CMK (cell line): ENCODE measurements at places on chromosomes 12 and 14.

DNA sequence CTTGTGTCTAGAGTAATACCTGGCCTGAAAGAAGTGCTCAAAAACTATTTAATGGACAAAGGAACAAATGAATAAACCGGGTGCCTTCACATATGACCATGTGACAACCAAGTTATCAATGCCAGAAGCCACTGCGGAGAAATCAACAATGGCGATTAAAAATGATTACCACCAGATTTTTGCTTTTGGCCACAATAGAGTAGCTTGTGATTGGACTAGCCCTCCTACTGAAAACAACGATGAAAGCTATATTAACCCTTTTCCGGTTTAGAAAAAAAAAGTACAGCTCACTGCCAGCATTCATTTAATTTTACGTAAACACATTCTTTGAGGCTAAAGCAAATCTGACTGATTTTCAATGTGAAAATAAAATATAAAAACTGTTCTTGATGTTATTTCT lies 41.6 kb upstream of the TTC7B start:
- DNase-seq: no peak

GRCh38 chr12:62345667-62346066 lies 85.5 kb downstream of the USP15 start:
- no peak for DNase-seq

- DNase-seq: no peak
These were observed 303.0 kb upstream of the TMEM132C start for GRCh38 chr12:127963933-127964332.

DNA sequence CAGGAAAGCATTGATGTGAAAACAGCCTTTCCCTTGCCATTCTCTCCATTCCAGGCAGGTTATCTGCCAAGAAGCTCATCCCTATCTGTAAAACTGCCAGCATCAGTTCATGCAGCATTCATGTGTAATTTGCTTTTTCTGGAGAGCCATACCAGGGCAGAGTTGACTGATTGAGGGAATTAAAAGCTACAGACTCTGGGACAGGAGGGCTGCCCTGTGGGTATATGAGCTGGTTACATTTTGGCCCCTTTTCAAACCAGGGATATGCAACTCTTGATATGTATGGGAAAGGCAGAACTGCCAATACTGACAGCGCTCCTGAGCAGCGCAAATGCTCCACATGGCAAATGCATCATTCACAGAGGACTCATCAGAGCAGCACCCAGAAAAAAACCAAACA lies 53.7 kb downstream of the SYT1 start:
- DNase-seq: no peak

- DNase-seq: no peak
These were observed 10.9 kb downstream of the TCHP start for GRCh38 chr12:109910969-109911348.

GRCh38 chr14:76329154-76329928 lies 46.6 kb upstream of the ESRRB start:
- no peak for DNase-seq

DNA sequence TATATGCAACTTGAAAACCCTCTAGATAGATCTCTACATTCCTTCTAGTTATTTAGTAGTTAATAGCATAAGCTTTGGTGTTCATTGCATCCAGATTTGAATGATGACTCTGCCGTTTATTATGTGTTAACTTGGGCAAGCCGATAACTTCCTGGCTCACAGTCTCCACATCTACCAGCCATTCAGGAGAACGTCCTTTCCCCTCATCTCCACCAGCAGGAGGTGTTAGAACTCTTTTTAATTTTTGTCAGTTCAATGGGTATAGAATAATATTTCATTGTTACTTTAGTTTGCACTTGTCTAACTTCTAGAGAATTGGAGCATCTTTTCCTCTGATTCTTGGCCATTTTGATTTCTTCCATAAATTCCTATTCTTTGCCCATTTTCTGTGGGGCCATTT lies 30.0 kb upstream of the WSCD2 start:
- no peak for DNase-seq

GRCh38 chr14:99862136-99862535 lies 68.9 kb downstream of the EML1 start:
- no peak for DNase-seq

DNA sequence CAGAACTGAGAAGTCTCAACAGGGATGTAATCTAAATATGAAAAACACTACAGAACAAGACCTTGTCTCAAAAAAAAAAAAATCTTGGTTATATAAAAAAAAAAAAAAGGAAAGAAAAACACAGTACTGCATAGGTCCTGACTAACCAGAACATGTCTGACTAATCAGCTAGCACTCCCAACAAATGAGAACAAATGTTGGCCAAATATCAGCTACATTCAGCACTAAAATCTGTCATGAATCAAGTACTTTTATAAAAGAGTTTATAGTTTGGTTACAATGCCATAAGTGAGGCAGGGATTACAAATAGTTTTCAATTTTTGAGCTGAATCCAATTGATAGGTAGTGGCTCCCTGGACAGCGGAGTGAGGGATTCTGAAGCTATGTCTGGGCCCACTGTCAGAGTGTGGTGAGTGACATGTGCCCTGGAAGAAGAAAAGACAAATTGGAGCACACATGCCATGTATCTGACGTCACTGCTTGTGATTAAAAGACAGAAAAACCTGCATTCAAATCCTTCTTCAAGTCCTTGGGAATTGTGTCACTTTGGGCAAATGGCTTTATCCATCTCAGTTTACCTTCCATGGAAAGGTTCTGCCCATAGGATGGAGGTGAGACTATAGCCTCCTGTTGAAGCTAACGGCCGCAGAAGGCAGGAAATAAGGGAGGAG lies 5.6 kb upstream of the FAM234B start:
- no peak for DNase-seq

GRCh38 chr14:94690896-94691659 lies 78.8 kb downstream of the GSC start:
- no peak for DNase-seq

DNA sequence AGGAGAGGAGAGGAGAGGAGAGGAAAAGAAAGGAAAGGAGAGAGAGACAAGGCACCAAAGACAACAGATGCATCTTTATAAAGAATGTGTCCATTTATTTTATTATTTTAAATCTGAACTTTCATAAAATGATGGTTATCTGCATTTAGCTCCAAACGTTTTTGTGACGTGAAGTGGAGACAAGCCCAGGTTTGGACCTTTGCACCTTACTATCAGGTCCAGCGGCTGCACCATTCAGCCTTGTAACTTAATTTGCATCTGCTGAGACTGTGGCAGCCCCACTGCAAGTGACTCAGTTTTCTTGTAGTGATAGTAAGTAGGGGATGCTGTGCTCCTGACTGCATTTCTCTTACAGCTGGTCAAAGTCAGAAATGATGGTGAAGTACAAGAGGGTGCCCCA lies 130.7 kb downstream of the NTF3 start:
- no peak for DNase-seq

DNA sequence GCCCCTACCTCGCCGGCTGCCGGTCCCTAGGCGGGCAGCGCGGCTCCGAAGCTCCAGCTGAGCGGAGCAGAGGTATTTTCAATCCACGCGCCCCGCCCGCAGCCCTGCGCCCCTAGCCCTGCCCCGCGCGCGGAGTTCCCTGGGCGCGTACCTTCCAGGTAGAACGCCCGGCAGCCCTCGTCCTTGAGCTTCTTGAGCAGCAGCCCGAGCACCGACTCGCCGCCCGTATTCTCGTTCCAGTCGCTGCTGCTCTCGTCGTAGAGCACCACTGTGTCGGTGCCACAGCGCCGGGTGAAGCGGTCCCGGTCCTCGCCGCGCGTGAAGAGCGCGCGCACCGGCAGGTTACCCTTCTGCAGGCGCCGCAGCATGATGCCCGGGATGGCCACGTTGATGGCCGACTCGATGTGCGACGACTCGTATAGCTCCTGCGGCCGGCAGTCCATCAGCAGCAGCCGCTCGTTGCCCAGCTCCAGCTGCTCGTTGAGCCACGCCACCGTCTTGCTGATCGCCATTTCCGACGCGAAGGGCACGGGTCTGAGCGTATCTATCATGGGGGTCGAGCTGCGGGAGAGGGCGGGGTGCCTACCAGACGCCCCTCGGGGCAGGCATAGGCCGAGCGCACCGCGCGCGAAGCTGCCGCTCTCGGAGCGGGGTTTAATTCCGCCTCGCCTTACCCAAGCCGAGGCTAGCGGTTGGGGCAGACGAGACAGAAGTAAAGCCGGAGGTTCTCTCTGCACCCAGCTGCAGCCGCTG lies 636 bp downstream of the DUSP6 start:
- no peak for DNase-seq

DNA sequence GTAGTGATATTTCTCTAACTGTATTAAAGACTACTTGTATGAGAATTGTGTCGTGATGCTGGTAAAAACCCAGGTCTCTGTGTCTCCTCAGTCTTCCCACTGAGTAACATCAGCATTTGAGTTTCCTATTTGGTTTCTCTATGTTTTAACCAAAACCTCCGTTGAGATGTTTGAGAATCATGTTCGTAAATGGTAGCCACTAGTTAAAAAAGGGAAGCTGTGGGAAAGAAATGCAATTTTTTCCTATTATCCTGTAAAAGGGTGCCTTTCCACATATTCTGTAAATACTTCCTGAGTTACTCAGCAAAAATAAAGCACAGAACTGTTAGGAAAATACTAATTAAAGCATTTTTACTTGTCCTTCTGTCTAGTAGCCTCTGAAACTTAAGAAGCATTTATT lies 7.0 kb downstream of the CLEC1B start:
- DNase-seq: no peak

DNA sequence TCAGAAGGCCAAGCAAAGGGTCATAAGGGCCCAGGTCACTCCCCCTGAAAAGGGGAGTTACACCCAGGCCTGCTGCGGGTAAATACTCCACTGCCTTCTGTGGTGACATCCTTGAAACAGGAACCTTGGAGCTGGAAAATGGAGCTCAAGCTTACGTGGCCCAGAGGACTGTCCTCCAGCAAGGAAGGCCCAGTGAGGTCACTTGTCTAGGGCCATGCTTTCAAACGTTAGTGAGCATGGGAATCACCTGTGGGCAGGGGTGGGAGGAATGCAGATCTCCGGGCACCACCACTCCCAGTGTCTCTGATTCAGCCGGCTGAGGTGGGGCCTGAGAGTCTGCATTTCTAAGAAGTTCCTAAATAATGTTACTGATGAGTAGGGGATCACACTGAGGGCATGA lies 140.5 kb upstream of the CCND2 start:
- no peak for DNase-seq

DNA sequence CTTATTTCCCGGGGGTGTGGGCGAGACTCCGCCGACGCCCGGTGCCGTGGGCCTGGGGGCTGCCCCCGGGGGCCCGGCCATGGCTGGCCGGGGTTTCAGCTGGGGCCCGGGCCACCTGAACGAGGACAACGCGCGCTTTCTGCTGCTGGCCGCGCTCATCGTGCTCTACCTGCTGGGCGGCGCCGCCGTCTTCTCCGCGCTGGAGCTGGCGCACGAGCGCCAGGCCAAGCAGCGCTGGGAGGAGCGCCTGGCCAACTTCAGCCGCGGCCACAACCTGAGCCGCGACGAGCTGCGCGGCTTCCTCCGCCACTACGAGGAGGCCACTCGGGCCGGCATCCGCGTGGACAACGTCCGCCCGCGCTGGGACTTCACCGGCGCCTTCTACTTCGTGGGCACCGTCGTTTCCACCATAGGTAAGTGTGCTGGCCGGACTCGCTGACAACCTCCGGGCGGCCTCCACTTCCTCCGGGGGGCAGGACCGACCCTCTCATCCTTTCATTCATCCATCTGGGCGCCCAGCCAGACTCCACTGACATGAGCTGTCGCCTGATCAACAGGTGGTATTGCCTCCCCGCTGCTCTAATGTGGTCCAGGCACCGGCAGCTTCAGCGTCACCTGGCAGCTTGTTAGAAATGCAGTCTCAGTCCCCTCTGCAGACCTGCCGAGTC lies 467 bp downstream of the KCNK13 start:
- no peak for DNase-seq
